Hippocampal formation (tissue), 2 donors: ENCODE measurements at places on chromosomes 2 and 18.

DNA sequence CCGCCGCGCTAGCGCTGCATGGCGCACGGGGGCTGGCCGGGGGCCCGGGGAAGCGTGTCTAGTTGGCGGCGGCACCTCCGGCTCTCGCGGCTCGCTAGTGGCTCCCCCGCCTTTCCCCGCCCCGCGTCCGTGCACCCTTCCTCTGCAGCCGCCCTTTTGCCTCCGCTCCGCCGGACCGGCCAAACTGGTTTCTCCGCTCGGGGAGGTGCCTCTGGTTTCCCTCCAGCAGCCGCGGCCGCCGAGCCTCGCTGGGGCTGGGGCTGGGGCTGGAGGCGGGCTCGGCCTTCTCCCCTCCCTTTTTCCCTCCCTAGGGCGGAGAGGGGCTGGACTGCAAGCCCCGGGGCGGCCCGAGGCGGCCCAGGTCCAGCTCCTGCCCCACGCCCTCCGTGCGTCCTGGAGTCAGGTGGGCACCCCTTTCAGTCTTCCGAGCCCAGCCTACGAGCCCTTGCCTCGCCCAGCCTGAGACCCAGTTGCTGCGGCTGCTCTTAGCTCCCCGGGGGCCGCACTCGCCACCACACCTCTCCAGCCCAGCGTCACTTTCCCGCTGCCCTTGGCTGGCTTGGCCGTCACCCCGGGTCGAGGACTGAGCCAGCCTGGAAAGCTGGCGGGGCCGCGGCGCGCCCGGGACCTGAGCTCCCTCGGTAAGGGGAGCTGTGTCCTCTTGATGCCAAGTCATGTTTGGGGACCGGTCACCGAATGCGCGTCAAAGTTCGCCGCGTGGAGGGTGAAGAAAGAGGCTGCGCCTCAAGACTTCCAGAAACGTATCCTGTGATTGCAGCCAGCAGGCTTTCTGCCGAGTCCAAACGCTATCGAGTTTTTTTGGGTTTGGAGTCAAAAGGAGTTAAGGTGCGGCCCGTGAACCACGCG lies at the start of gene ATP8B1:
Gene ATP8B1, minus strand, starts transcription at position 213 of the 867 bp plus-strand sequence. CDS start 71,508 bp downstream, outside the sequence.
- DNase-seq, result no peak

- DNase-seq, result no peak
These were observed 1.4 kb upstream of the BCL2 start for GRCh38 chr18:63320975-63321265.

DNA sequence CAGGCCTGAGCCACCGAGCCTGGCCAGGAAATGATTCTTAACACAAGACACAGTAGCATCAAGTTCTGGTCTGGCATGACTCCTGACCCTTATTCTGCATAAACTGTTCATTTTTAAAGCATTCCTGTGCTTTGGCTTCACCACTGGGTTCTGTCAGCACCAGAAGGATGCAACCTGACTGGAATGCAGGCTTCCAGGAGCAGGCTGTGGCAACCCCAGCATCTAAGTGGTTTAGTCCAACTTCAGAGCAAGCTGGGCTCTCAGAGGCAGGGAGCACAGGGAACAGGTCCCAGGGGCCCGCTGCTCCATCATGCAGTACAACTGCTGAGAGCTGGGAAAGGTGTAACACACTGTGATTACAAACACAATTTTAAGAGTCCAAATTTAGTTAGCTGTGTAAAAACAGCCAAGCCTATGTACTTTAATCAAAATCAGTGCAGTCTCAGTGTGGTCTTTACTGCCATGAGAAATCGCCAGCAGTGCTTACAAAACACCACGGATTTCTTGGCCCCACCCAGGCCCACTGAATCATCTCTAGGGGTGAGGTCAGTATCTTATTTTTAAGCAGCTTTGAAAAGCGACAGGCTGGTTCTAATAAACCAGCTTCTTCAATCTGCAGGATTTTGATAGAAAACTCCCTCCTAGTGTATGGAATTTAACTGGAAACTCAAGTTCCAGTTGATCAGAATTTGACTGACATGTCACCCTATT lies 44.4 kb upstream of the TMEM182 start:
- no peak for DNase-seq

GRCh38 chr2:27379836-27380625 lies 503 bp downstream of the ZNF513 start:
- DNase-seq, result peak; percentile 88

GRCh38 chr2:104476563-104476988 lies 377.3 kb upstream of the POU3F3 start:
- DNase-seq, result peak; percentile 31

- no peak for DNase-seq
These were observed 169.5 kb upstream of the COPS8 start for GRCh38 chr2:236916181-236916580.

GRCh38 chr18:56165601-56166355 lies 472.6 kb downstream of the TXNL1 start:
- DNase-seq, result no peak

DNA sequence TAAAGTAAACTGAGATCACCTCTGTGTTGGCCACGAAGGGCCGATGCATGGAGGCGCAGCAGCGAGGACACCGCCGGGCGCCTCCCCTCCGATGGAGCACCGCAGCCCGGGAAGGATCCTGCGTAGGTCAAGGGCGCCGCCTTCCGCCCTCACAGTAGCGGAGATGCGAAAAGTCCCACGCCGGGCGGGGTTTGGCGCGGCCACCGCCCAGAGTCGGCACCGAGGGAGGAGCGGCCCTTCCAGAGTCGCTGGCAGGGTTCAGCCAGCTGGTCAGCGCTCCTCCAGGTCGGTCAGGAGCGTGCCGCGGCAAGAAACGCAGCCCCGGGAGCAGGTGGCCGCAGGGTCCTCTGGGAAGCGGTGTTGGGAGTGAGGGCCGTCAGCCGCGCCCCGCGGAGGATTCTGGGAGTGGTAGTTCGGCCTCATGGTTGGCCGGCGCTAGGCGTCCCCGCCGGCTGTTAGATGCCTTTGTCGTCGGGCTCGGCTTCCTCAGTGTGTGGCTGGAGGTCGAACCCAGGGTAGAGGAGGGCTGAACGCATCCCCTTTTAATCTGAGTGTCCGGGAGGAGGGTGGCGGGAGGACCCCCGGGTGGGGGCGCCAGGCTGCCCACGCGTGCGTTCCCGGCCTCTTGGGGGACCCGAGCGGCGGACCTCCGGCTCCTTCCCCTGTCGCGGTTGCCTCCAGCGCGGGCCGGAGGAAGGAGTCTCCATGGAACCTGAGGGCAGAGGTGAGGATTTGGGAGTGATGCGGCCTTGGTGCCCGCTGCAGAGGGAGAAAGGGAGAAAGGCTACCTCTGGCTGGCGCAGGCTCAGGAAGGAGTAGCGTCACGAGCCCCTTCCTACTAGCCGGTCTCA lies at the start of gene ZNF892:
Gene ZNF892, plus strand, starts transcription at position 411 of the 851 bp plus-strand sequence. Its CDS starts 295 bp downstream, at position 706.
- peak; percentile 91 for DNase-seq

GRCh38 chr18:505483-506122 lies 5.1 kb upstream of the COLEC12 start:
- no peak for DNase-seq

GRCh38 chr2:112301171-112301584 lies 25.8 kb downstream of the ZC3H6 start:
- DNase-seq, result no peak

GRCh38 chr2:216677439-216678097 lies 17.8 kb downstream of the IGFBP5 start:
- DNase-seq, result no peak

DNA sequence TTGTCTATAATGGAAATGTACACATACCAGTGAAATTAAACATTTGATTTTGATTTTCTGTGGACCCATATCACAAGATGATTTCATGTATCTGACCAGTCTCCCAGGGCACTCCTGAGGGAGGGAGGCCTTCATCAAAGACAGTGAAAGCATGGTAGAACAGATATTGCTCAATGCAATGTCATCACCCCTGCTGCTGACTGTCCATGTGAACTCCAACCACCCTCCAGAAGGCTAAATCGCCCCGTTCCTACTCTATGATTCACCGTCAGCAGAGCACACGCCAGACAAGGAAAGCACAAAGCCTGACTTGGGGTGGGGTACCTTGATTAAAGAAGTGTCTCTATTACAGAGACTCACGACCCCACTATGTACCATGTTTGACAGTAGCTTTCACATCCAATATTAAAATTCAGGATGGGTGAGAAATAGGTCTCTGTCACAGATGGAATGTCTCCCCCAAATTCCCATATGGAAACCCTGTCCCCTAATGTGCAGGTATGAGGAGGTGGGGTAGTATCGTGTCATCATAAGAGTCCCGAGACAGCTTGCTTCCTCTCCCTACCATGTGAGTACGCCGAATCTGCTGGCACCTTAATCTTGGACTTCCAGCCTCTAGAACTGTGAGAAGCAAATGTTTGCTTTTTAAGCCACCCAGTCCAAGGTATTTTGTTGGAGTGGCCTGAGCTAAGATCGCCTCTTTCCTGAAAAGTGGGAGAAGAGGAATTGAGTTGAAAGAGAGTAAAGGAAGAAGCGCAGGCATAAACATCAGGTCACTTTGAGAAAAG lies 42.4 kb downstream of the CYB5A start:
- no peak for DNase-seq

- DNase-seq, result no peak
These were observed 223.1 kb downstream of the RBM43 start for GRCh38 chr2:151038516-151038915.

DNA sequence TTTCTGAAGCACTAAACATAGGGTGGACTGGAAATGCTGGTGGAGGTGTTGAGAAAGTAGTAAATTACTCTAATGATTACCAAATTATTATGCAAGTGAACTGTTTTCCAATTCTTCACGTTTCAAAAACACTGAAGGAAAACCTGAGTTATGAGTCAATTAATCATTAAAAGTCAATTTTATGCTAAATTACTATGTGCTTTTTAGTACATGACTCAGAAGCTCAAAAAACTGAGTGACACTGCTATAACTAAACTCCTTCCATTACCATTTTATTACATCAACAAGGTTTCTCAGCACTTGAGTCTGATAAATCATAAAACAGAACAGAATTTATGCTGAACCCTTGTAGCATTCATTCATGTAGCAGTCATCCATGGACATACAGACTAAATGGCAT lies 20.4 kb downstream of the CHMP3 start:
- DNase-seq, result no peak

- no peak for DNase-seq
These were observed 95.2 kb downstream of the ZEB2 start for GRCh38 chr2:144424559-144425240.

GRCh38 chr2:168751104-168751740 lies 51.2 kb upstream of the NOSTRIN start:
- no peak for DNase-seq

GRCh38 chr18:48693625-48694262 lies 154.9 kb downstream of the CTIF start:
- DNase-seq, result no peak

- DNase-seq, result no peak
These were observed 3.3 kb upstream of the CCBE1 start for GRCh38 chr18:59700535-59700967.

DNA sequence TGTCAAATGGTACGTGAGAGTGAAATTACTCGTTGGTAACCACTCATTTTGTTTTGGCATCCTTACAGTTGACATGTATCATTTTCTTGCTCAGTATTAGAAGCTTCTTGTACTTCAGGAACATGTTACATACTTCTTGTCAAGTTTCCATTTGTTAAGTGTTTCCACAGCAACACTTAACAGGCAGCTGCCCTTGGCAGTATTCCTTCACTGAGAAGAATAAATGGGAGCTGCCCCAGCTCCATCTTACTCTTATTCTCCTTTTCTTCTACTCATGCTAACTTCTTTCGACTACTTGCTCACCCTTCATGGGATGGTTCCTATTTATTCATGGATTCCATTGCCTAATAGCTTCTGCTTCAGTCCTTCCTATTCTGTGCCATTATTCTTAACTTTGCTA lies 60.1 kb upstream of the TUBA3E start:
- DNase-seq, result no peak

GRCh38 chr18:26574958-26575864 lies 26.9 kb upstream of the KCTD1 start:
- no peak for DNase-seq

GRCh38 chr18:74963820-74964446 lies 245.0 kb downstream of the PTGR3 start:
- peak; percentile 44 for DNase-seq

DNA sequence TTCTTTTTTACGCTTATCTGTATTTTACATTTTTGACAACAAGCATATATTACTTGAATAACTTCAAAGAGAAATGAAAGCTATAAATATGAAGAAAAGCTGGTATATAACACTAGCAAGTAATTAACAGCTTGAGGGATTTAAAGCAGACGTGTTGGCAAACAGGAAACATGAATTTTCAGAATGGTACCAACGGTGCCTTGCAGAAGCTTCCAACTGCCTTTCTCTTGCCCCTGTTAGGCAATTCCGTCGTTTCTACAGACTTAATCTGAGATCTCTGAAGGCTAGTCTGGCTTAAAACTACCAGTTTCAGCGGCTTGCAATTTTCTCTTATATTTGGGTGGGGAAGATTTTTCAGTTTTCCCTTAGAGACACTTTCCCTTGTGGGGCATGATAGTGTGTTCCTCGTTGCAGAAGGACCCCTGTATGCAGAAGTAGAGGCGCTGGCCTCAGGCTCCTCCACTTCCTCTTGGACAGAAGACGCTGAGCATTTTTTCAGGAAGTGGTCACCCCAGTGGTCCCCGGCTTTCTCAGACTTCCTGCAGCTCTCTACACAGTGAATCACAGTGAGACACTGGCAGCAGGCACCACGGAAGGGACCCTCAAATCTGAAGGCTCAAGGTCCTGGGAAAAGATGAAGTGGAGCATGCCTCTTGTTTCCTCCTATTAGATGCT lies 56.2 kb upstream of the SLC16A14 start:
- DNase-seq, result peak; percentile 28
